Type B pancreatic cell (in vitro differentiated cells): ENCODE measurements at places on chromosomes 5 and 9. TPM values are rescaled to one million over a fixed set of nuclear protein-coding genes. Genes with fewer than 3 reads are reported as not detected.

The AFF4 gene
- 69.9 and 78.1 TPM in 2 replicates for total RNA-seq

DNA sequence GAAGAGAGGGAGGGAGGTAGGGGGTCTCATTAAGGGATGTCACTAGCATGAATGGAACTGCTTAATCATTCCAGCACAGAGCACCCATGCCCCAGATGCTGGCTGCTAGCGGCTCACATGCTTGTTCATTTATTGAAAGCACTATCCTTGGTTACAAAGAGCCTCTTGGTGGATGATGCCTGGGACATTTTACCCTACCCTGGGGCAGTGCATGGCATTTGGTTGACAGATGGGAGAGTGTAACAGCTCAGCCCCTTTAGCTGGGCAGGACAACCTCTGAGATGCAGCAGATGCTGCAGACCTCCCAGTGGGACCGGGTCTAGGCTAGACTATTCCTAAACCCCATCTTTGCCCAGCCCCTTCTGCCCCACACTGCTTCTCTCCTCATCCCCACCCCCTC is 46.9 kb upstream of the TCERG1 start:
- no peak for DNase-seq

The FEM1C gene
- total RNA-seq, result 15.3 and 15.8 TPM in 2 replicates

DNA sequence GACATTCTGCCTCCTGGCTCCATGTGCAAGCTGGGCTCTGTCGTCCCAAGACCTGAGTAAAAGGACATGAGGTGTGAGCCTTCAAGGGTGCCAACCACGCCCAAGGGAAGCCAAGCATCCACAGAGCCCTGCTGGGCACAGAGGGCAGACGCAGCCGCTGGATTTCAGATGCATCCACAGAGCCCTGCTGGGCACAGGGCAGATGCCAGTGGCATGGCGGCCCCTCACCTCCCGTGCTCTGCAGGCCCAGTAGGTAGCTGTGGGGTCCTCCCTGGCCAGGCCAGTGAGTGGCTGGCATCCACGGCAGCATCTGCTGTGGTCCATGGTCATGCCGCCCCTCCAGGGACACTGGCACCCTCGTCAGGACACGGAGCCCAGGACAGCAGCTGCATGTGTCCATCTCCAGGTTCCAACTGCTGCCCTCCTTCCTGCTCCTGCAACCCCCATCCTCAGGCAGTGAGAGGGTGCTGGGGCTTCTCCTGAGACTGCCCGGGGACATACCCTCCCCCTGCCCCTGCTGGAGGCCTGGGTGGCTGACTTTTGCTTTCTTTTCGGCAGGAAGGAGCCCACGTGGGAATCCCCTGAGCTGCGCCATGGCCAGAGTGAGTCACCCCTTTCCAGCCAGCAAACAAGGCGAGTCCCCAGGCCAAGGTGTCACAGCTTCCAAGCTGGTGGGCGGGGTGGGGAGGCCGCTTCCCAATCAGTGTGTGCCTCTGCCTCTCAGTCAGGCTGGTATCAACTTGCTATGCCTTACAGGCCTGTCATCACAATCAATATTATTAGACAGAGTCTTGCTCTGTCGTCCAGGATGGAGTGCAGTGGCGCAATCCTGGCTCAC is 4.0 kb upstream of the TRAF2 start:
- no peak for DNase-seq

DNA sequence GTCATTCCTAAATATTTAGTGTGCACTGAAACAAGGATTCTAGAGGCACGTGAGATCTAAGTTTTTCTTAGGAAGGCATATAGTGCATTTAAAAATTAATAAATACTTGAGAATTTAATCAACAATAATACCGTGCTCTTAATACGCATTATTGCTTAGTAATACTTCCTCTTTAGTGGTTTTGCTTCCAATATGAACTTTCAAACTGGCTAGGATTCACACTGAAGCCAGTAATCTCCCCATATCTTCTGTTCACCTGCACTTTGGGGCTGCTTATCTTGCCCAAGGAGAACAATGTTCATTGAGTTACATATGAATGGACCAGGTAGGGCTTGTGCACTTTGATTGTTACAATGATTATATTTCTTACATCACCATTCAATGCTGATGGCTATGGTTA is 180.5 kb upstream of the RIOK2 start:
- DNase-seq, result no peak
